ENCODE measurements at places on chromosomes 12 and 14.

DNA sequence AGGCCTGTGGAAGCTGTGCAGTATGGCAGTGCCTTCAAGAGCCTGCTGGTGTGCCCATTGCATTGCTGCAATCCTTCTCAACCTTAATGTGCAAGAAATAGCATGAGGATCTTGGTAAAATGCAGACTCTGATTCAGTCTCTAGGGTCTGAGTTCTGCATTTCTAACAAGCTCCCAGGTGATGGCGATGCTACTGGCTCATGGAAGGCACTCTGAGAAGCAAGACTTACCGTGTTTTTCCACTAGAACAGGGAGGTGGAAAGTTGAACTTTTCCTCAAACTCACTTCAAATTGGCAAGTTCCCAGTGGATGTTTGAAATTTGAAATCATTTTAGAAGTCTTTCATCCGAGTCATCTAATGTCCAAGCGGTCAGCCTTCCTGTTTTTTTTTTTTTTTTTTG is 55.5 kb downstream of the MYRFL start:
- no peak for DNase-seq

DNA sequence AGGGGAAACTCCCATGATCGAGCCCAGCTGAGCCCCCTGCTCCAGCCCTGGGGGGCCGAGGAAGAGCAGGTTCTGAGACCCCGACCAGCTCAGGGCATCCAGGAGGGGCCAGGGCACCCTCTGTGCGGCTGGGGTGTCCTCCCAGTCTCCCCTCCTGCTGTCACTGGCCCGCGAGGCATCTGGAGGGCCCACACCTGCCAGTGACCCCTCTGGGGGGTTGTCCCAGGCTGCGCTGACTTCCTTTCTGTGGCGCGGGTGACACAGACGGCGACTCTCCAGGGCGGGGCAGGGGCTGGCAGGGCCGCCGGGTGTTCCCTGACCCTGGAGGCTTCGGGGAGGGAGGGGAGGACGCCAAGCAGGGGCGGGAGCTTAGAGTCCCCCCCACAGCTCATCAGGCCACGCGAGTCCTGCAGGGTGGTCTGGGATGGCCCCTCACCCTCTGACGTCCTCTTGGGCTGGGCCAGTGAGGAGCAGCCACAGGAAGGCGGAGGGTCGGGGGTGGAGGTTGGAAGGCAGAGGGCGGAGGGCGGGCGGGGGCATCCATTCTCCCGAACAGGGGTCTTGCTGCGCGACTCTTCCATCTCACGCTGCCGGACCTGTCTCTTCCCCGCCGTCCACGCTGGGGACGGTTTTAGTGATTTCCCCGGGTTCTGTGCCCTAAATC is 38.6 kb upstream of the FBRSL1 start:
- no peak for DNase-seq

DNA sequence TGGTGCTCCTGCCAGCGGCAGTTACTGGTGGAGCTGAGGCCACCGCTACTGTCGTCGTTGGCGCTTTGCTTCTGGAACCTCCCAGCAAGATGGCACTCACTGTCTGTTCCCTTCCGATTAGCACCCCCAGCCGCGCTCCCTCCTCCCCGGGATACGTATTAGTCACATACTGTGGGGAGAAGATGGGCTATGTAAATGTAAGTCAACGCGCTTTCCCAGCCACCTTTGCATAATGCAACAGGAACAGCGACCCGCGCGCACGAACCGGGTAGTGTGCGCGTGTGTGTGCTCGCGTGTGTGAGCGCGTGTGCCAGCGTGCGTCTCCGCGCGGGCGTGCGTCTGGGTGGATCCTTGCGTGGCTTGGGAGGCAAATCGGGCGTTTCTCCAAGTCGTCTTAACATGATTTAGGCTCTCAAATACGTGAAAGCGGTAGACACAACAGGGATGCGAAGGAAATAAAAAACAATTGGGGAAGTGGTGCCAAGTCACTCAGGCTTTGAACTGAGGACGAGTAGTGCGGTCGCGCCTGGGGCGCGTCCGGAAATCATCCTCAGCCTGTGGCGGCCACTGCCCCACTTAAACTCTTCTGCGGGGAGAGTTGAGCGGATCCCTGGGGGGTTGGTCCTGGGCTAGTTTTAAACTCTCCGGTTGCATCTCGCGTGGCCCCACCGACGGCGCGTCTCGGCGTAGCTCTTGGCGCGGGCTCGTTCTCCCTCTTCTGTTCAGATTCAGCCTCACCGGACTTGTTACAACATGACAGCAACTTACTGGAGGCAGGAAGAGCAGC is 1.8 kb downstream of the FLRT2 start:
- DNase-seq = no peak

- DNase-seq = no peak
These were observed 69.0 kb upstream of the DHRS4 start for GRCh38 chr14:23884541-23884904.

GRCh38 chr12:15808250-15808649 is 19.1 kb upstream of the EPS8 start:
- no peak for DNase-seq

DNA sequence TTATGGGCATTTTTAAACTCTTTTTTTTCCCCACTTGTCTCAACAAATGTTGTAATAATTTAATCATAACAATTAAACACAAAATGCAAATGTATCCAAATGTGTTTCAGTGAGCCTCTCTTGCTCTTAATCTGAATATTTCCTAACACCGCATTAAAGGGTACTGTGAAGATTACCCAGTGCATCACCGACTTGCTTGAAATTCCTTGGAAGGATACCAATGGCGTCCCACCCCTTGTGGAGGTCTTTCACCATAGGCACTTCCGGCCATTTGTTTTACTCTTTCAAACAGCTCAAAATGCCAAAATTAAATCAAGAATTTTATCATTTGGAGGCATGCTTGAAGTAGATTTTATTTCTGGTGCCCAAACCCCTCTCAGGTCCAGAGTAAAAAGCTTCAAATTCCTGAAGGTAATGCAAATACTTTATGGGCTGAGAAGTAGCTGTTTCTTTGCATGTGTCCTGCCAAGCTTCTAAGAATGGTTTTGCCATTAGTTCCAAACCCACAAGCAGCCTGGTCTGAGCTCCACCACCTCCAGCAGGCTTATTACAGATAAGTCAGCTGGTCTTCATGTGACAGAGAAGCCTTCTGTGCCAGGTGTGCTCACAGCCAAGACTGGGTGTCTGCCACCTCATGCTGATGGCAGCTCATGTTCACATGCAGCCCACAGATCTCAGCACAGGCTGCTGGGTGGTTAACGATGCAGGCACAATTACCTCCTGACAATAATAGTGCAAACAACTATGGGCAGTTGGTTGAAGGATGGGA is 16.4 kb upstream of the NUDT4 start:
- DNase-seq = no peak

- no peak for DNase-seq
These were observed 631.1 kb upstream of the TMEM132C start for GRCh38 chr12:127635838-127636237.

GRCh38 chr12:21891751-21892217 is 49.4 kb downstream of the ABCC9 start:
- DNase-seq = no peak

DNA sequence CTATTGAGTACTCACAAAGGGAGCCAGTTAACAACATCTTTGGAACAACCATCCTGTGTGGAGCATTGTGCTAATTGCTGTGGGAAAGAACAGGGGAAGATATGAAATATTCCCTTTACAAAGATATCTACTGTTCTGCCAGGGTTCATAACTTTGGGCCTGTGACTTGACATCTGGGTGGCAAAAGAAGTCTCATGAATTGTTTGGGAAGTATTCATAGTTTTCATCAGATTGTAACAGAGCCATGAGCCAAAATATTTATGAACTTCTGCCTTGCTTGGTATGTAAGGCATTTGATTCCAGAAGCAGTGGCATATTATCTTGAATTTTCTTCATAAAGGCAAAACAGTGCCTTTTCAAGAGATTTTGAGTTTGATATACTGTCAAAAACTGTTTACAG is 816.2 kb downstream of the DIO2 start:
- no peak for DNase-seq

DNA sequence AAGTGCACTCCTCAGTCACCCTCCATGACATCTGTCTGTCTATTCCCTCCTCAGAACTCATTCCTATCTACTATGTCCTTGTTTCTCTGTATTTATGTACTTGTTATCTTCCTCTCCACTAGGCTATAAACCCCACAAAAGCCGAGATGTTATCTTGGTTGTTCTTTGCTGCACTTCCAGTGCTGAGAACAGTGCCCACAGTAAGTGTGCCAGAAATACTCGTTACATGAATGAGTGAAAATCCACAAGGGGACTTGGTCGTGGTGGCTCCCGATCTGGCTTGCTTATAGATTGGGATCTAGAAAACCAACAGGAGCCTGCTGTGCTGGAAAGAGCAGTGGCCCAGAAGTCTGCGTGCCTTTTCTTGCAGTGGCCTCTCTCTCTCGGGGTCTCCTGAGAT is 111.9 kb upstream of the PRMT8 start:
- no peak for DNase-seq

GRCh38 chr12:51082561-51083125 is 753 bp downstream of the CSRNP2 start:
- no peak for DNase-seq

DNA sequence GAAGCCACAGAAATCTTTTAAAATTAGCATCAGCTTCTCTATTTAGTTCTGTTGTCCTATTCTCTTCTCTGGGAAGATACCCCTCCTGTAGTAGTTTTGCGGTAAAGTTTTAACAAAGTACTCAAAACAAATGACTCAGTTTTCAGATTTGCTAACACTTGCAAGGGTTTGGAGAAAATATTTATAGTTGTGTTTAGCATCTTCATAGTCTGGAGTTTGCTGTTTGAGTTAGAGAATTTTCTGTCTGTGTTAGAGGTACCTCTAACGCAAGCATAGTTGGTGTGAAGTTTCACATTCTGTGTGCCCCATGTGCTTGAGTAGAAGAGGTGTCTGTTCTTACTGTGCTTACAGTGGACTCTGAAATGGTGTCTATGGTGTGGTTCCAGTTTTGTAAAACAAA is 36.0 kb downstream of the ANKRD9 start:
- no peak for DNase-seq

- no peak for DNase-seq
These were observed 477.5 kb upstream of the GARIN6 start for GRCh38 chr12:99170037-99170436.

GRCh38 chr14:20632831-20633691 is 8.4 kb downstream of the OR6S1 start:
- no peak for DNase-seq

GRCh38 chr12:51645961-51646360 is 54.9 kb downstream of the SCN8A start:
- no peak for DNase-seq

- no peak for DNase-seq
These were observed 28.7 kb downstream of the MLXIP start for GRCh38 chr12:122107261-122107660.

DNA sequence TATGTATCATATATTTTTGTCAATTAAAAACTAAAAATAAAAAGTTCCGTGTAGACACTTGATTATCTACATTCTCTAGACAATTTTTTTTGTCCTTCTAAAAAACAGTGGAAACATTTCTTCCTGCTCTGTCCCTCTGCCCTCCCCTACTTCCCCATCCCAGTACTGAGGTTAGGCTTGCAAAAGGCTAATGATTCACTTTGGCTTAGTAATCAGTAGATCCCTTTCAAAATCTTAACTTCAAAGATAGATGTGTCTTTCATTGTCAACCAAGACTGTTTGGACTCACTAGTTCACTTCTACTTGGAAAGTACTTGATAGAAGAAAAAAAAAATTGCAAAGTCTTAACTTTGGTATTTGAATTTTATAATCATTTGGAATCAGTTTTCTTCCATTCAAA is 3.8 kb downstream of the SETD3 start:
- DNase-seq = no peak

DNA sequence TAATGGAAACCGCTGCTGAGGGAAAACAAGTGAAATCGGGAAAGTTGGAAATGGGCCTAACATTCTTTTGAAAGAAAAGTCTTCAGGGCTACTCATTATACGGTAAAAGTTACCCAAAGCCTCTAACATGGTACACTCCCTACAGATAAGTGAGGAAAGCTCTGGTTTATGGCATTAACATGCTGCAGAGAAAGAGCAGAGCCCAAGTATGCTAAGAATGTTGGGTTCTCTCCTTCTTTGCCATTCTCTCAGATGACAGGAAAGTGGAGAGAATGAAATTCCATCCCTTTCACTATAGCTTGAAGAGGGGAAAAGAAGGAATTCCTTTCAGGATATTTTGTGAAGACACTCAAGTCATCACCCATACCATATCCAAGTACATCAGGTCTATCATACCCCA is 348.0 kb downstream of the SEC23A start:
- no peak for DNase-seq

- DNase-seq = no peak
These were observed 62.4 kb upstream of the PRMT8 start for GRCh38 chr12:3428631-3429030.

DNA sequence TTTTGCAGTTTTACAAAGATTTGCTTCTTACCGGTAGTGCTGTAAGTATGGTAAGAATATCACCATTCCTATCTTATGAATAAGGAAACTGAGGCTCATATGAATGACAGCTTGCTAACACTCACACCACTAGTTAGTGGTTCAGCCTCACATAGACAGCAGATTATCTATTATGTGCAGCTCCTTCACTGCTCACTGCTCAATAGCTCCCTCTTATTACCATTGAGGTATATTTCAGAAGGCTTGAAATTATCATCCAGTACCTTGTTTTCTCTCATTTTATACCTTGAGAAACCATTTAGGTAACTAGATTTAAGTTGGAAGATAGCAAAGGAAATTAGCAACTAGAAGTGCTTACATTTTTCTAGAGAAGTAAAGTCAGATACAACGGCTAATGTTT is 15.5 kb downstream of the RIC8B start:
- DNase-seq = no peak

GRCh38 chr14:22184830-22185168 is 404.2 kb downstream of the DAD1 start:
- DNase-seq = no peak

DNA sequence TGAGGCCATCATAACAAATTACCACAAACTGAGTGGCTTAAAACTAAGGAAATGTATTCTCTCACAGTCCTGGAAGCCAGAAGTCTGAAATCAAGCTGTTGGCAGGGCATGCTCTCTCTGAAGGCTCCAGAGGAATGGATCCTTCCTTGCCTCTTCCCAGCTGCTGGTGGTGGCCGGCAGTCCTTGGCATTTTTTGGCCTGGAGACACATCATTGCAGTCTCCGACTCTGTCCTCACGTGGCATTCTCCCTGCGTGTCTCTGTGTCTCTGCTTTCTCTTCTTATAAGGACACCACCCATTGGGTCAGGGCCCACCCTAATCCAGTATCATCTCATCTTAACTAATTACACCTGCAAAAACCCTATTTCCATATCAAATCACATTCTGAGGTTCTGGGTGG is 206.1 kb downstream of the SLC41A2 start:
- no peak for DNase-seq

- no peak for DNase-seq
These were observed 190.2 kb upstream of the CAND1 start for GRCh38 chr12:67078957-67079356.

GRCh38 chr12:52308806-52309425 is 12.3 kb downstream of the KRT83 start:
- no peak for DNase-seq
